ENCODE measurements at places on chromosomes 3 and 15.

- no peak for DNase-seq
Measured at GRCh38 chr3:51716805-51717204, 9.9 kb downstream of the GRM2 start.

GRCh38 chr15:84752700-84753099 is 4.3 kb downstream of the ZNF592 start:
- peak; percentile 45 for DNase-seq

GRCh38 chr15:66655511-66655910 is 46.5 kb upstream of the SMAD6 start:
- DNase-seq: no peak

- DNase-seq: no peak
Measured at GRCh38 chr3:130916507-130917167, 22.8 kb downstream of the ATP2C1 start.

DNA sequence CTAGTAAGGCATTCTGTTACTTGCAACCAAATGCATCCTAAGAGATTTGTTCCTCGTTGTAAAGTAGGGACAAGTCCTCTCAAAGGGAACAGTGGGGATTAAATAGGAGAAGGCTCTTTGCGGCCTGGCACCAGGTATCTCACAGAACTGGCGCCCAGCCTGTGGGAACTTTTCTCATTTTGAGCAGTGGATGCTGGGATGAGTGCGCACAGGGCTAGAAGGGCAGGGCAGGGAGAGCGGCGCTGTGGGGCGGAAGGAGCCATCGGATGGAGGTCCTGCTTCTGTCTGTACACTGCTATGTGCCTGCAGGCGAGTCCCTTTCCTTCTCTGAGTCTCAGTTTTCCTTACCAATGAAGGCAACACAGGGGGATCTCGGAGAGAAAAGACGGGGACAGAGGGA is 50.6 kb downstream of the WNT7A start:
- no peak for DNase-seq

GRCh38 chr3:29694783-29695182 is 413.9 kb downstream of the RBMS3 start:
- DNase-seq: peak; percentile 97

DNA sequence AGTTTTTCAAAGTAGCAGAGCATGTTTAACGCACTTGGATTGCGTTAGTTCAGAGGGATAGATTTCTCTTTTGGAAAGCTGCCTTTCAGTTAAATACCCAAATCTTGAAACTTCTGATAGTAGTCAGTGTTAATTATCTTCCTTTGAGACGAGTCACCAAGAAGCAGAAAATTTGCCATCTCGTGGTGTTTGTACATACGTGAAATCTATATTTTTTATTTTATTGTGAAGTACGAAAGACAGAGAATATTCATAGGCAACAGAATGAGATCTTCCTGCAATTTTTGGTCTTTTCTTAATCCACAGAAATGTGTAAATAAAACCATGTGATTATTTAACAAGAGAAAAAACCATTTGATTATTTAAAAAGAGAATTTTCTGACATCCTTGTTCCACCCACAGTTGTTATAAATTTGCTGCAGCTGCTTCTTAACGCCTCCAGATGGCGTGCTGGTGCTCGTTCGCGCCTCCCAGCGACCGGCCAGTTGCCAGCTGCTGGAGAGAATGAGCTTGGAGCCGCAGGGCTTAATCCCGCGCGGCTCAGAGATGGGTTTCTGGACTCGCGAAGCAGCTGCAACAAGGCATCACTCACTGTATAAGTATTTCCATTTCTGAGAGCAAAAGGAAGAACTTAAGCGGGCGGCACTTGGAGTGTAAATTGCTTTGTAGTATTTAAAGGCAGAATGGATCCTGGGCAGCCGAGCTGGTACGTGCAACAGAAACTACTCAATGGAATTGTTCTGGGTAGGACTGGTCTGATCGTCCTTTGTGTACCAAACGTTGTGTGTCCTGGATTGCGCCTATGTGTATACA is 10.5 kb upstream of the SLITRK3 start:
- peak; percentile 86 for DNase-seq

- no peak for DNase-seq
Measured at GRCh38 chr15:72365844-72366243, 10.0 kb downstream of the HEXA start.

DNA sequence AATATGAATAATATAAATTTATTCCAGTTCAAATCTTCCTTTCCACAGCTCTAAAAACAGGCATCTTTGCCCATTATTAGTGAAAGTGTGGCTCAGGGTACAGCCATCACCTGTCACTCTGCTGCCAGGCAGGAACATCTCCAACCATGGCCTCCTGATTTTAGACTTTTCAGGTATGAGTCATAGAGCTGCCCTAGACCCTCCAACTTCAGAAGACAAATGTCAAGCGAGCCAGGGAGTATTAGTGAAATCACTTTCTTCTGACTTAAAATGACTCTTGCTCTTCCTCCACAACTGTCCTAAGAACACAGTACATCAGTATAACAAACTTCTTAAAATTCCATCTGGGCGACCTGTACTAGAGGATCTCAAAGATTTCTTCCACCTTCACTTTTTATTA is 78.1 kb upstream of the AKAP13 start:
- DNase-seq: no peak

Data from iris pigment epithelial cell (primary cell).